ENCODE measurements at places on chromosomes 6 and 20.

- DNase-seq: no peak
These were observed 31.0 kb upstream of the PSMF1 start for GRCh38 chr20:1087311-1087905.

DNA sequence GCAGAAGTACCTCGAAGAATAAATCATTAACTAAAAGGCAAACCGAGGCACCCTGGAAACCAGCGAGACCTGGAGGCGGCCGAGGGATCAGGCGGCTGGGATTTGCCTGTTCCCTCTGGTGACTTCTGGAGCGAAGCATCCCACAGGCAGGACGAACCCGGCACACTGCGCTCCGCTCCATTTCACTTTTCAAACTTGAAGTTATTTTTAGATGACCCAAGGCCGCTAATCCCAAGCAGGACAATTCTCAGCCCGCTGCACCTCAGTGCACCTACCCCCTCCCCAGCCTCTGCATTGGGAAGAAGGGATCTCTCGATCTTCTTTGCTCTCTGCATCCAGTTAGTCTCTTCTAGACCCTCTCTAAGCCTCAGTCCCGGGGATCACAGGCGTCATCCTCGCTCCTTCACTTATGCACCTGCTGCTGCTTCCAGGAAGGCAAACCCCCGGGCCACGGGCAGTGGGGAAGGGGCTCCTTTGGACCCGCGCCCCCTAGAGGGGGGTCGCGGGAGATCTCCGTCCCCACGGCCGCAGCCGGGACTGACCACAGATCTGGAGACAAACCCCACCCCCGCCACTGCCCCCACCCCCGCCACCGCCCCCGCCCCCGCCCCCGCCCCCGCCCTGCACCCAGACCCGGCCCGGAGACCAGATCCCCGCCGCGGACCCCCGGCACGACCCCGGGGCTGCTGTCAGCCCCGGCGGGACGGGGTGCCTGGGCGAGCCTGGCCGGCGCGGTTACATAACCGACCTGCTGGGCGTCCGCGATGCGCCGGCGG lies 636 bp downstream of the RCAN2 start:
- DNase-seq: no peak

DNA sequence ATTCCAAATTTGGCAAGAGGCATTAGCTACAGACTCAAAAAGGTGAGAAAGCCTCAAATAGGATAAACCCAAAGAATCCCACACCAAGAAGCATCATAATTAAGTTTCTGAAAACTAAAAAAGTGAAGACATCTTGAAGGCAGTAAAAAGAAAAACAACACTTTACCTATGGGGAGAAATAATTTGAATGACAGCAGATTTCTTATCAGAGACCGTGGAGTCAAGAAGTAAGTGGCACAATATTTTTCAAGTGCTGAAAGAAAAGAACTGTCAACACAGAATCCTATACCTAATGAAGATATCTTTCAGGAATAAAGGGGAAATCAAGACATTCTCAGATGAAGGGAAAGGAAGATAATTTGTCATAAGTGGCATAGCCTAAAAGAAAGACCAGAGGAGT lies 193.3 kb upstream of the CHD6 start:
- DNase-seq: no peak

- no peak for DNase-seq
These were observed 43.2 kb upstream of the NOTCH4 start for GRCh38 chr6:32267035-32267434.

- no peak for DNase-seq
These were observed 21.1 kb downstream of the RAET1L start for GRCh38 chr6:150004101-150004782.

DNA sequence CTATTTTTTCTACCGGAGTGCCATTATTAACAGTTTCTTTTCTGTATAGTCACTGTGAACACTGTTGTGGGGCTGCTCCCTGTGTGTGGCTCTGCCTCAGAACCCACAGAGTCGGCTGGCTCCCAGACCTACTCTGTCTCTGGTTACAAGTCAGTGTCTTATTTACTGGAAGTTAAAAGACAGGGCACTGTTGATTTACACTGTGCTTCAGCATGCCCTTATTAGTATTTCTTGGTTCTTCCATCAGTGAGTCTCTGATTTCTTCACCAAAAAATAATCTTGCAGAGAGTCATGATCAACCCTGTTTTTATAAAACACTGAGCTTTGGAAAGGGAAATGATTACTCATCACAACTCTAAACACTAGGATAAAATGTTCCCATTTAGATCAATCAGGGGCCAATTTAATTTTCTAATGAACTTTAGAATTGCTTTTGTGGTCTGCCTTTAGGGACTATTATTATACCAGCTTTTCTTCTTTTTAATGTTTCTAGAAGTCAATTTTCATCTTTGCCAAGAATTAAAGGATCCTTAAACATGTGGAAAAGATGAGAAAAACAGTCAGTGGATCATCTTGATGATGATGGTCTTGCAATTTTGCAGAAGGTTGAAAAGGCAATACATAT lies 92.6 kb downstream of the UTRN start:
- peak; percentile 72 for DNase-seq

- DNase-seq: peak; percentile 2
These were observed 1.3 kb downstream of the CD24 start for GRCh38 chr6:106973018-106973835.

GRCh38 chr20:58829531-58829941 lies 21.2 kb downstream of the GNAS-AS1 start:
- DNase-seq: no peak

DNA sequence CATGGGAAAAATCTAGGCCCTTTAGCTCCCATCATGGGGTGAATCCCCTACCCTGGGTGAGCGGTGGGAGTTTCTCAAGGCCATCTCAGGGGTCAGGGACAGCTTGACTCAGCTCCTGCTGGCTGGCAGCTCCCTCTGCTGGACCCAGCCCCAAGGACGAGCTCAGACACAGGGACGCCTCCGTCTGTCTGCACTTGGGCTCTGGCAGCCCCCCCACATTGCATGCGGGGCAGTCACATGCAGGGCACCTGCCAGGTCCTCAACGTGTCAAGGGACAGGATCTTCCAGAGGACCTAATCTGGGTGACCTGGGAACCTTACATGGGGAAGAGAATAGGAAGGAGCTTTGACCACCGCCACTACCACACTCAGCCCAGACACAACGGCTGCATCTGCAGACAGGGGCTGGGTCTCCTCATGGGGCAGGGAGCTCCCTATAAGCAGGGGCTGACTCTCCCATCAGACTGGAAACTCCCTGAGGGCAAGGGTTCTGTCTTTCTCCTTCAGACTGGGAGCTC lies 173.4 kb downstream of the MRPL14 start:
- no peak for DNase-seq

DNA sequence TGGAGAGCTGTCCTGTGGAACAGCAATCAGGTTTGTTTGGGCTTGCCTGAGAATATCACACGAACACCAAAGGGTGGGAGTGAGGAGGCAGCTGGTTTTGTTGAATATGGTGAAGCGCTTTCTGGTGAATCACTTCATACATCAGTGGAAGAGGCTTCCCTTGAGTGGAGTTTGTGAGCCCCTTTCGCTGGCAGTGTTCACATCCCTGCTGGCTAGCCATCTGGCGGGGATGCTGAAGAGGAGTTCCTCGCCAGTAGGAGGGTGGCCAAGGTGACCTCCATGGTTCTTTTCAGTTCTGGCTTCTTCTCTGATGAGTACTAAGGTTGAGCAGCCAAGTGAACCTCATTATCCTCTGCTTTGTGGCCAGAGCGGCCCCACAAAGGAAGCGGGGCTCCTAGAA lies 37.7 kb upstream of the RNF8 start:
- no peak for DNase-seq

GRCh38 chr6:106724848-106725247 lies 95.5 kb downstream of the QRSL1 start:
- no peak for DNase-seq

- DNase-seq: no peak
These were observed 350.9 kb upstream of the NRSN1 start for GRCh38 chr6:23775127-23775526.

GRCh38 chr6:667253-667927 lies 10.5 kb upstream of the HUS1B start:
- no peak for DNase-seq

GRCh38 chr6:159085396-159085895 lies 40.7 kb upstream of the TAGAP start:
- DNase-seq: no peak
